ENCODE measurements at places on chromosomes 5 and 9.

DNA sequence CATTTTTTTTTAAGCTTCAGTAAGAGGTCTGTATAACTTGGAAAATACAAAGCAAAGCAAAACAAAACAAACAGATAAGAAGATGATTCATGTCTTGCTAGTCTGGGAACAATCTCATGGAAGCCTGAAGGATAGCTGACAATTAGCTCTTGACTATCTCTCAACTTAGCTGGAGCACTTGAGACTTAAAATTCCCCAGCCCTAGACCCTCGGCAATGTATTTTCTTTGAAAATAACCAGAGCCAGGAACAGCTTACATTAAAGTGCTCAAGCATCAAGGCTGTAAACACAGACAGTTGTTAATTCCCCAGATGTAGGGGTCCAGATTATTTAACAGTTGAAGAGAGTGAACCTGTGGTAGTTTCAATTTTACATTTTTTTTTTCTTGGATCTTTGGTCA lies 82.9 kb downstream of the TMEM252 start:
- DNase-seq, result no peak

DNA sequence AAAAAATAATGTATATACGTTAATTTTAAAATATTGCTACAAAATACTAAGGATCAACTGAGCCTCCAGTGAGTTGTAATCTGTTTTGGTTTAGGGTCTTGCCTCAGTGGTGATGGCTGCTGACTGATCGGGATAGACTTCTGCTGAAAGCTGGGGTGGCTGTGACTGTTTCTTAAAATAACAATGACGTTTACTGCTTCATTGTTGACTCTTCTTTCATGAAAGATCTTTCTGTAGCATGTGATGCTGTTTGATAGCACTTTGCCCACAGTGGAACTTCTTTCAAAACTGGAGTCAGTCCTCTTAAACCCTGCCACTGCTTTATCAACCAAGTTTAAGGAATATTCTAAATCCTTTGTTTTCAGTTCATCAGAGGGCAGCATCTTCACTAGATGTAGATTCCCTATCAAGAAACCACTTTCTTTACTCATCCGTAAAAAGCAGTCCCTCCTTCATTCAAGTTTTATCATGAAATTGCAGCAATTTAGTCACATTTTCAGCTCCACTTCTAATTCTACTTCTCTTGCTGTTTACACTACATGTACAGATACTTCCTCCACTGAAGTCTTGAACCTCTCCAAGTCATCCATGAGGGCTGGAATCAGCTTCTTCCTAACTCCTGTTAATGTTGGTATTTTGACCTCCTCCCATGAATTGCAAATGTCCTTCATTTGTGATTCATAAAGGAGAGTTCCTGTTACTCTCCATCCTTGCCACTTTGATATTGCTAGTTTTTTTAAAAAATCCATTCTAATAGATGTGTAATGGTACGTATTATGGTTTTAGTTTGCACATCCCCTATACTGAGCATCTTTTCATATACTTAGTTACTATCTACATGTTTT lies 41.5 kb upstream of the PTPDC1 start:
- no peak for DNase-seq

DNA sequence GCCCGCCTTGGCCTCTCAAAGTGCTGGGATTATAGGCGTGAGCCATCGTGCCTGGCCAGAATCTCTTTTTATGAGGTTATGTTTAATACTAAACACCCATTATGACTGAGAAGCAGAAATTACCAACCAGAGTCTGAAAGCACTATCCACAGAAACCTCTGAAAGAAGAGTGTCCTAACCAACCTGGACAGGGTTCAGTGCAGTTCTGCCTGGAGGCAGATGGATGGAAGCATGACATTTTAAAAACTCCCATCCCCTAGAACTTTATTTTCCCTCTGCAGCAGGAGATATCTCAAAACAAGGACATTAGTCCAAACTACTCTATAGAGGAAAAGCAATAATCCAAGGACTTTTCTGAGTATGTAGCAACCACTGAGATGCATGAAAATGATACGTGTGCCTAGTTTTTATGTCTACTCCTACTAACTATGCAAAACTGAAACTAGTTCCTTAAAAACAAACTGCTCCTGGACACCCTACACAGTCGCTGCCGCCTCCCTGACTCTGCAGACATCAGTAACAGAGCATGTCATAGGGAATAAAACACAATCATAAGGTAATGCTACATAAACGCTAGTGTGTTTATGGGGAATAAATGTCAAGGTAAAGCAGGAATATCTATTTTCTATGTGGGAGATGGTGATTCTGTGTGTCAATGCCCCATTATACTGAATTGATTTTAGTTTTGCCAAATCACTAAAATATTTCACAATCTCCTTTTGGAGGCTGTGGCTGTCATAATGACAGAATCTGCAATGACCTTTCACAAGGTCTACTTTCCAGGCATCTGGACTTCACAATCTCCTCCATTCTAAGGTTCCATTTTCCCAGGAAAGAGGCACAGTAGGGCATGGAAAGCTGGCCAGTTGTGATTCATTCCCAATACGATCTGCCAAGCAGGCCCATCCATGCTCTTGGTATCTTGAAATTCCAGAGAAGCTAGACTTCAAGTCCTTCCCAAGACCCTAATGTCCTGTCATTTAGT lies 122.8 kb downstream of the SIL1 start:
- DNase-seq, result no peak

- DNase-seq, result no peak
Measured at GRCh38 chr9:755454-756381, 85.8 kb upstream of the DMRT1 start.

DNA sequence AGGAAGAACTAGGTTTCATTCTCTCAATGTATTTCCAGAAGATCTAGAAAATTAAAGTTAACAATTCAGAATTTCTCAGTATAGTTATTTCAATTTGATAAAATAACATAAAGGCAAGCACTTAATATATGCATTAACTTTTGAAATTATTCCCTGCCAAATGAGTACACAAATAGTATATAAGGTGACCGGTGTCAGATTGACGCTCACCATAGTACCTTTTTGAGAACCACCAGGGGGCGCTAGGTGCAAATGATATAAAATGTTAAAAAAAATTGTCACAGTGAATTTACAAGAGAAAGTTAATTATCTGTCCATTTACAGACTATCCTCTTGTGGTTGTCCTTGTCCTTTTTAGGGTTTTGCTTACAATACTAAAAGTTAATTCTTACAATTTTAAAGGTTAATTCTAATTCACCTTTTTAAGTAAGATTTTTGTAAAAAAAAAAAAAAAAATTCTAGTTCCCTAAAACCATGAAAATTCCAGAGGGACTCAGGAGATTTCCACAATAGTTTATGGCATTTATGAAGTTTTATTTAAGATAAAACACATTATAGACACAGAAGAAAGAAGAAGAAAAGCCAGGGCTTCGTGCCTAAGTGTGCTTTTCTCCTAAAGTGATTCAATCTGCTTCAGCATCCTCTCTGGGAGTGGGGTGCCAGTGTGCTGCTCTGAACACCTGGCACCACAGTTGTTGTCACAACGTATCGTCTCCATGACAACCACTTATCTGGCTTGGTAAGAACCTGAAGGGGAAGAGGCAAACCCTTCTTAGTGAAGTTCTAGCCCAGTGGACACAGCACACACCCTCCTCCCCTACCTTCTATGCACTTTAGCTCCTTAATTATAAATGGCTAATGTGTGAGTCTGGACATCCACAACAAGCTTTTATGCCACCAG lies 1.7 kb downstream of the ADAMTS16 start:
- DNase-seq, result peak; percentile 4

GRCh38 chr9:96025995-96026602 lies 150.6 kb downstream of the ERCC6L2 start:
- DNase-seq, result no peak

DNA sequence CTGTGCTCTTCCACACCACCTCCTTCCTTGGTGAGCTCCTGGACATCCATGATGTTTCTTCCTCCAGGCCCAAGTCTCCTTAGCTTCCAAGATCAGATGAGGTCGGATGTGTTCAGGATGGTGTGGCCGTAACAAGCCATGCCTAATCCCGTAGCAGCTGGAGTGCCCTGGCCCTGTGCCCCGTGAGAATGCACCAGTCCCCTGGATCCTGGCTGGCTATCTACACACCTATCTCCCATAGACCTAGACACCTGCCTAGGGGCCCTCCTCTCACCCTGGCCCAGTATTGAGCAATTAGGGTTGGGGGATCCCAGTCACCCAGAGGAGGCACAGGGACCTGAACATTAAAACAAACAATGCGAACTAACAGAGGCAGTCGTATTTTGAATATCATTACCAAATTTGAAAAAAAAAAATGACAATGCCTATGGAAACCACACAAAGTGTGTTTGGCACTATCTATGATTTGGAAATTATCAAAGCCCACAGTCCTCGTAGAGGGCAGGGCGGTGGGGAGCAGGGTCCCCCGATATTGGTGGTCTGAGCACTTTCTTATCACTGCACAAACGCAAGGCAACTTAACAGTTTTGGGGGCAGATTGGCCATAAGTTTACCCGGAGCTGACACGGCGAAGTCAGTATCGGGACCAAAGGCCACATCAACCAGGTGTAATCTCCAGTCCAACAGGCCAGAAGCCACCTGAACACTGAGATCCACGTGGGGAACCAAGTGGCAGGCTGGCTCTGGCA lies 13.2 kb downstream of the ENG start:
- DNase-seq, result no peak

- DNase-seq, result no peak
Measured at GRCh38 chr9:98010445-98010844, 27.3 kb downstream of the ANP32B start.

DNA sequence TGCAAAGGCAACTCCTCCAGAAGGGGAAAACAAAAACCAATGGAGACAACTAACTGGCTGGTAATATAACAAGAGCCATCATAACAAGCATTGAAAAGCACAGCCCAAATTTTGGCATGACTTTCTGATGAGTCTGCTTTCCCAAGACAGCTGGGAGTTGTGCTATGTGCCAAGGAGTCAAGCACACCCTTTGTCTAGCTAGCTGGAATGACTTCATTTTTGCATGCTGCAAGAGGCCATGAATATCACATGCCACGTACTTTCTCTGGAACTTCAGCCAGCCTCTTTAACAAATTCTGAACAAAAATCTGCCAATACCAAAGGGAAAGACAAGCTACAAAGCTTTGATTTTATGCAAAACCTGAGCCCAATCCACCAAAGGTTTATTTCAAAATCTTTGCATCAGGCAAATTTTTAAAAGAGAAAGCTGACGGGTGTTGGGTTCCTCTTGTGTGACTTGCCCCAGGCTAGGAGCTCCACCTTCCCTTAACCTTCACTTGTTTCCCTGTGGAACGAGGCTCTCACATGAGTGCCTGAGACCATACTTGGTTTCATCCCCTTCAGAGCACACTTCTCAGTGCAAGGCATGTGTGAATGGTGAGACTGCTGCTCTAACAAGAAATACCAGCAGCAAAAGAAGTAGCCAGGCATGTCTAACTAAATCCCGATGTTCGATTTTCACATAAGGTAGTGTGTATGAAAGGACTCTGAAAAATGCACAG lies 47.3 kb downstream of the S1PR3 start:
- no peak for DNase-seq

DNA sequence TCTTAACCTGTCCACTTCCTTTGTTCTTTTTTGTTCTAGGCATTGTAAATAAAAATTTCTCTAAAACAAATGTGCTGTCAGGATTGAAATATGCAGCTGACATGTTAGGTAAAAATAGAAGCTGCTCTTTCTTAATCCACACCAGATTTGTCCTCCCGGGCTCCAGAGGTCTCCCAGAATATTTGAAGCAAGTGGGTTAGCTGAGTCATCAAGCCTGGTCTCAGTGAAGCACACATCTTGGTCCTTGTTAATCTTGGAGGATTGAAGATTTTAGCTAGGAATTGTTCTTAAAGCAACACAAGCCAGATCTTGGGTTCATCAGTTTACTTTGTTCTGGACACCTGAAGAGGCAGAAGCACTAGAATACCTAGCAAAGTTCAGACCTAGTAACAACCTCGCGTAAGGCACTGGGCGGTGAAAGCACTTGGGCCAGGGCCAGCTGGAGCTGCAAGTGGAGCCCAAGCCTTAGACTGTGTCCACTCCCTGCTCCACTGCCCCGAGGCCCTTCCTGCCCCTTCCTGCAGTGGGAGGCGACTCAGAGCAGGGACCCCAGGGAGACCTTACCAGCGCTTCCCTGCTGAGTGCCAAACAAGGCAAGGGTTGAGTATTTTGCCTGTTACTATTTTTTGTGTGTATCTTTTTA lies 36.5 kb downstream of the HABP4 start:
- DNase-seq, result no peak

- no peak for DNase-seq
Measured at GRCh38 chr5:56851258-56851941, 36.1 kb downstream of the MAP3K1 start.

- no peak for DNase-seq
Measured at GRCh38 chr5:11164531-11165294, 403.7 kb upstream of the DAP start.

- no peak for DNase-seq
Measured at GRCh38 chr5:133485468-133485867, 126.9 kb downstream of the FSTL4 start.

DNA sequence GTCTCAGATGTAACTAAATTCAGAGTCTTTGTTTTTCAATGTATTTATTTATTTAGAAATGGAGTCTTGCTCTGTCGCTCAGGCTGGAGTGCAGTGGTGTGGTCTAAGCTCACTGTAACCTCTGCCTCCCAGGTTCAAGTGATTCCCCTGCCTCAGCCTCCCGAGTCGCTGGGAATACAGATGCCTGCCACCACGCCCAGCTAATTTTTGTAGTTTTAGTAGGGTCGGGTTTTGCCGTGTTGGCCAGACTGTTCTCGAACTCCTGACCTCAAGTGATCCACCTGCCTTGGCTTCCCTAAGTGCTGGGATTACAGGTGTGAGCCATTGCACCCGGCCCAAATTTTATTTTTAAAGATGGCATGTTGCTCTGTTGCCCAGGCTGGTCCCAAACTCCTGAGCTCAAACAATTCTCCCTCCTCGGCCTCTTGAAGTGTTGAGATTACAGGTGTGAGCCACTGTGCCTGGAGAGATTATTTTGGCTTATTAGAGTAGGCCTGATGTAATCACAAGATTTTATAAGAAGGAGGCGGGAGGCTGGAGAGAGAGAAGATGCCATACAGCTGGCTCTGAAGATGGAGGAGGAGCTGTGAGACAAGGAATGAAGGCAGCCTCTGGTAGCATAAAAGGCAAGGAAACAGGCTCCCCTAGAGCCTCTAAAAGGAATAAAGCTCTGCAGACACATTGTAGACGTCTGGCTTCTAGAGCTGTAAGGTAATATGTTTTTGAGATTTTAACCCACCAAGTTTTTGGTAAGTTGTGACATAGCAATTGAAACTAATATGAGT lies 12.9 kb upstream of the KLF9 start:
- no peak for DNase-seq

DNA sequence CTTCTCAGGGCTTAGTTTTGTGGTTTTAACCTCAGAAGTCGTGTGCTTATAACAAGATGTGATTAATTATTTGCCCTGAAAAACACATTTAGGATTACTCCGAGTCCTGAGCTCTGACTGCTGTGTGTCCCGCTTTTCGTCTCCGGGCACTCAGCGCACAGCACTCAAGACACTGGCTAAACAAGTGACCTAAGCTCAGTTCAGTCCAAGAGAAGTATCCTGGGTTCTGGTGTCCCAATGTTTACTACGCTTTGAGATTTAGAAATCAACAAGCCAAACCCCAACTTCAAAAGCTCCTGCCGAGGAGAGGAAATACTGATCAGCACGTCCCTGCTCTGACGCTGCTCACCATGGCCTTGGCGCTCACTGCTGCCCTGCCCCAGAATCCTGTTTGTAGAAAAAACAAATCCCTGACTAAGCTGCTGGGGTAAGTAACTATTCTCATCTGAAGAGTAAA lies 53.2 kb downstream of the IPPK start:
- DNase-seq, result no peak

GRCh38 chr9:131656356-131657036 lies 83.4 kb downstream of the RAPGEF1 start:
- DNase-seq, result peak; percentile 37

Data from activated naive CD4-positive, alpha-beta T cell (primary cell).